CD4-positive, alpha-beta T cell treated with Interferon gamma for 1 hour (primary cell): ENCODE measurements at places on chromosomes 4 and X.
A peak's percentile ranks its signal among the peaks of the same experiment; 100 is the strongest.

GRCh38 chr4:76363556-76364290 is 57.2 kb downstream of the STBD1 start:
- no peak for DNase-seq

GRCh38 chr4:94181815-94182214 is 25.9 kb upstream of the SMARCAD1 start:
- DNase-seq = no peak

DNA sequence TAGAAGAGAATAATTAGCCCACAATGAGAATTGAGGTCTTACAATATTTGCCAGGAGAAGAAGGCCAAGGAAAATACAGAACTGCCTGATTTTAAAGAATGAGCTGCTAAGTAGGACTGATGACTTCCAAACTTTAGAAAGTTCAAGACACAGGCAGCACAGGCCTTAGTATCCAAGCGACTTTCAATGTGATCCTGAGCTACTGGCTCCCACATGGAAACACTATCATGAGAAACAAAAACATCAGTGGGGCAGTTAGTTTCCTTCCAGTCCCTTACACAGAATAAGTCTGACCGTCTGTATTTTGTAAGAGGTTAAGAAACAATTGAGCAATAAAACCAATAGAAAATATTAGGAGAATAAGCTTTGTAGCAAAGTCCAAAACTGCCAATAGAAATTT is 251.4 kb downstream of the COL25A1 start:
- DNase-seq = no peak

GRCh38 chrX:25295466-25295865 is 279.7 kb upstream of the ARX start:
- DNase-seq = no peak

- no peak for DNase-seq
Observed at GRCh38 chrX:121365572-121366161, 318.3 kb downstream of the GLUD2 start.

DNA sequence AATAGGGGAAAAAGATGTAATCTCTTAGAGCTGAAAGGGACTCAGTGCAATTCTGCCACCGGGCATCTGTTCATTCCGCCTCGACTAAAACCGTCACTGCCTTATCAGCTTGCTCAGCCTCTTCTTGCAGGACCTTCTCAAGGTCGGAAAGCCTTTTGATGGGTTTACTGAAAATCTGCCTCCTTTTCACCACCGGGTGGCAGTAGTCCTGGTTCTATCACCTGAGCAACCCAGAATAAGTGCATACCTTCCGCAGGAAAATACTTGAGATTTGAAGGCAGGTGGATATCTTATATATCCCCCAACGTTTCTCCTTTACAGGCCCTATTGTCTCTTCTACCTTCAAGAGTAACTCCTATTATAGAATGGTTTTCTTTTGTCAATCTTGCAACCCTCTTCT is 103.4 kb upstream of the PAK3 start:
- DNase-seq = no peak

- DNase-seq = no peak
Observed at GRCh38 chr4:30952526-30953219, 232.5 kb downstream of the PCDH7 start.

DNA sequence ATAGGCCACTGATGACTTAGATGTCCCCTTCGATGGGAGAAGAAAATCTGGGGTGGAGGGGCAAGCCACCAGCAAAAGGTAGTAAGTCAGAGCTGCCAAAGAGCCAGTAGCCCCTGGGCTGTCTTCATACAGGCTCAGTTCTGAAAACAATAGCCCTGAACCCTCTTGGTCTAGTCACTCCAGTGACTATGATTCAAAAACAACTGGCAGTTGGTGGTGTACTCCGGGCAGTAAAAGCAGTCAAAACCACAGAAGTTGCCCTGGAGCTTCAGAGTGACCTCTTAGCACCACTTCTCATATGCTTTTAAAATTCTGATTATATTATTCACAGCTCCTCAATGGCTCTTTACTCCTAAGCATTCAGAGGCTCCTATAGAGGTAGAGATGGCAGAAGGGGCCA is 164.3 kb upstream of the MAMLD1 start:
- DNase-seq = no peak

- peak; percentile 19 for DNase-seq
Observed at GRCh38 chr4:101018836-101019235, 328.5 kb downstream of the PPP3CA start.

DNA sequence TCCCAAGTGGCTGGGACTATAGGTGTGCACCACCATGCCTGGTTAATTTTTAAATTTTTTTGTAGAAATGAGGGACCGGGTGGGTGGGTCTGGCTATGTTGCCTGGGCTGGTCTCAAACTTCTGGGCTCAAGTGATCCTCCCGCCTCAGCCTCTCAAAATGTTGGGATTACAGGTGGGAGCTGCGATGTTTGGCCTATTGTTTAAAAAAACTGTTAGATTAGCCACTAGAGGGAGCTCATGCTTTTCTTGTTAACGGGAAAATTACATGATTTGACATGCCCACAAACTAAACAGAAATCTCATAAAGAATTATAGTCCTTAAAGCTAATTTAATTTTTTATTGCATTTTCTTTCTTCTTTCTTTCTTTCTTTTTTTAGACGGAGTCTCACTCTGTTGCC is 5.0 kb upstream of the SDAD1 start:
- no peak for DNase-seq

DNA sequence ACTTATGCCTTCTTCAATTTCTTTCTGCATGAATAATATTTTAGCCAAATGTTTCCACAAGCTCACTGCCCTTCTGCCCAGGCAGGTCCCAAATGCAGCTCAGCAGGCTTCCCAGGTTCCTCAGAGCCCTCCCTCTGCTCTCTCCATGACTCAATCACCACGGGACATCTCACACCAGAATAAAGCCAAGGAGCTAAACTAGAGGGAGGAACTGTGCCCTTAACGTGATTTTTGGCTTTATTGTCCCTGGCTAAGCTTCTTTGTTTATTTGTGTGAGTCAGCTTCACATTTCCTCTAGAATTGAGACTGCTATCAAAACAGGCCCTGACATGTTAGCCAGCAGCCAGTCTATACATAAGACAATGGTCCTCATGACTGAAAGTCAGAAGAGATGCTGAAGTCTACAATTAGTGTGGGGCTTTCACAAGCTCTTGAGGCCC is 186.4 kb upstream of the GALNT7 start:
- DNase-seq = no peak

- no peak for DNase-seq
Observed at GRCh38 chr4:88628746-88629145, 36.5 kb downstream of the HERC3 start.

DNA sequence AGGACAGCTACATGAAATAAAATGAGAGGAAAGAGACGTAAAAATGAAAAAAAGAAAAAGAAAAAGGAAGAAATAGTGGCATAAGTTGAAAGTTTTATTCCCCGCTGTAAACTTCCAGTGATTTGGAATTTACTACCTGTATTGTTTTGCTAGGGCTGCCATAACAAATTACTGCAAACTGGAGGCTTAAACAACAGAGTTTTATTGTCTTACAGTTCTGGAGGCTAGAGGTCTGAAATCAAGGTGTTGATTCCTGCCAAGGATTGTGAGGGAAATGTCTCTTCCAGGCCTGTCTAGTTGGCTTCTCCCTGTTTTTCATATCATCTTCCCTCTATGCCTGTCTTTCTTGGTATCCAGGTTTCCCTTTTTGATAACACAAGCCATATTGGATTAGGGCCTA is 119.4 kb upstream of the PACRGL start:
- DNase-seq = no peak

DNA sequence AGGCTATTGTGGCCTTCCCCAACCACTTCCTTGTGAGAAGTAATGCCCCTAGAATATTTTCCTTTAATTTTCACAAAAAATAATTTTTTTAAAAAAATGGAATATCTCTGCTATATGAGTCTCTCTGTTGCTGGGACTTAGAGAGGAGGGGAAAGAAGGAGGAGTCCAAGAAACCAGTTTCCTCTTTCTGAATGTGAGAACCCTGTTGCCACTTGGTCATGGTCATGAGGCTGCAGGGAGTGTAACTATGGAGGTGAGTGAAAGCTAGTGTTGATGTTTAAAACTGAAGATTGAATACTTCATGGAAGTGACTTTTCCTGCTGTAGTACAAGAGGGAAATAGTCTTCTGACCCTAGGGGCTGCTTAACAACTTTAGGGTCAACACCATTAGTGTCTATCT is 20.4 kb downstream of the KIAA1210 start:
- no peak for DNase-seq

GRCh38 chr4:68141852-68142251 is 12.2 kb upstream of the TMPRSS11F start:
- no peak for DNase-seq

DNA sequence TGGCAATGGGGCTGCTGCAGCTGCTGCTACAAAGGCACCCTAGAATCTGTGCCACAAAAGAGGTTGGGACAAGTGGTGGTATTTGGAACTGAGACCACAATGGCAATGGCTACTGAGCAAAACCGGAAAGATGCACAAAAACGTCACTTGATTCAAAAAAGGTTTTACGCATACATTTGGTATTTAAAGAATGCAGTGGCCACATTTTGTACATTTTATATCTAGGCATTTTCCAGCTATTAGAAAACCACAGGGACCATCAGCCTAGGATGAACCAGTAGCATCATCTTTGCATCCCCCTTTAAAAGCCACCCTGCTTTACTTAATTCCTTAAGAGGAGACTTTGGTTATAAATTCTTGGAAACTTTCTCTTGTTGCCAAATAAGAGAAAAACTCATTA is 104.8 kb upstream of the CXCL13 start:
- DNase-seq = no peak

GRCh38 chr4:169143335-169143734 is 127.4 kb downstream of the SH3RF1 start:
- no peak for DNase-seq

- no peak for DNase-seq
Observed at GRCh38 chr4:53026233-53026632, 164.1 kb downstream of the RASL11B start.

DNA sequence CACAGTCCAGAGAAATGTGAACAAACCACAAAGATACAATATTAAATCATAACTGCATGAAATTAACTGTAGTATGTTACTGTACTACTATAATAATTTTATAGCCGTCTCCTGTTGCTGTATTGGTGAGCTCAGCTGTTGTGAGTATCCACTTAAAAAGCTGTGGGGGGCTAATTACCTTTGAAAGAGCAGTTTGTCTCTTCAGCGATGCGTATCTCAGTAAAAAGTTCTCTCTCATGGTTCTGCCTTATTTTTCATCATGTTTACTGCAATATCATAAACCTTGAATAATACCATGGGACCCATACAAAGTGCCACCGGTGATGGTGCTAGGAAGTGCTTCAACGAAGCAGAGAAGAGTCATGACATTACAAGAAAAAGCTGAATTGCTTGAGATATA is 8.4 kb upstream of the MSMO1 start:
- DNase-seq = no peak

DNA sequence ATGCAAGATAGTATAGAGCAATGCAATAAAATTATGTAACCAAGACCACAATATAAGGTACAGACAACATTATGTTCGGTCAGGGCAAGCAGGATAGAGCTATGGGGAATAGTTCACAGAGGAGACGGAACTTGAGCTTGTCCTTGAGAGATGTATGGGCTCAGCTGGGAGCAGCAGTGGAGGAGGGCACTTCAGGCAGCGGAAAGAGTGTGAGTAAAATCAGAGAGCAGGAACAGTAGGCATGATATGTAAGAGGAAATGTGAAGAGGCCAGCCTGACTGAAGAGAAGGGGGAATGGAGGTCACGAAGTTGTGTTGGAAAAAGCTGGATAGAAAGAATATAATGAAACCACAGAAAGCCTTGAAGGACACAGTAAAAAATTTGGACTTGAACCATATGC is 217.2 kb upstream of the NOCT start:
- DNase-seq = no peak
